CD4-positive, alpha-beta T cell treated with Interleukin-4 for 4 hours (primary cell): ENCODE measurements at places on chromosomes 6 and 20.

DNA sequence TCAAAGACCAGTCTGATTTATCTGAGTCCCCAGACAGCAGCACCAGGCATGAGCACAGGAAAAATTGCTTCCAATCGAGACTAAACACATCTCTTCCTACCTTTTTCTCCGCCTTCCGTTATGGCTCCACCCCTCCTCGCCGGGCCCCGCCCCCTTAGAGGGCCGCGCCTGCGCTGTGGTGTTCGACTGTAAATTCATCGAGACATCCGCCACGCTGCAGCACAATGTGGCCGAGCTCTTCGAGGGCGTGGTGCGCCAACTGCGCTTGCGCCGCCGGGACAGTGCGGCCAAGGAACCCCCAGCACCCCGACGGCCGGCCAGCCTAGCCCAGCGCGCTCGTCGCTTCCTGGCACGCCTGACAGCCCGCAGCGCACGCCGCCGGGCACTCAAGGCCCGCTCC lies 8.9 kb downstream of the REM1 start:
- DNase-seq: no peak

GRCh38 chr6:167977717-167978467 lies 19.6 kb upstream of the KIF25 start:
- no peak for DNase-seq

DNA sequence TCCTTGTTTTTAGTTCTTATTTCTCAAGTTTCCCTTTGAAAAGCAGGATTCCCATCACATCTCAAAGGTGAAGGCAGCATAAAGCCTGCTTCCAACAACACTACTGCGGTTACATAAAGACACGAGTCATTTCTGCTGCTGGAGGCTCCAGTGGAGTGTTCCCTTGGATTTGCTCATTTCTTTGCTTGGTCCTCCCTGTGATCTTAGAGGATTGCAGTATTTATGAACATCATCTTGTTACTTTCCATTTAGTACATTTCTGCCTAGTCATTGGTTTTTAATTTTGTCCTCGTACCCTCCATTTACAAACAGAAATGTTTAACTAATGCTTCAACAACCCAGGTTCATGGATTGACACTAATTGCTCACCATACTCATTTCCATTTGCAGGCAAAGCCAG lies 298.8 kb downstream of the ZNF217 start:
- no peak for DNase-seq

GRCh38 chr20:9635750-9636149 lies 121.4 kb downstream of the LAMP5 start:
- DNase-seq: no peak

- DNase-seq: no peak
These were observed 160.3 kb downstream of the KIF16B start for GRCh38 chr20:16412906-16413305.

GRCh38 chr20:7742479-7742878 lies 197.8 kb downstream of the HAO1 start:
- DNase-seq: no peak

GRCh38 chr20:56504373-56505005 lies 20.1 kb upstream of the FAM209A start:
- DNase-seq: no peak

DNA sequence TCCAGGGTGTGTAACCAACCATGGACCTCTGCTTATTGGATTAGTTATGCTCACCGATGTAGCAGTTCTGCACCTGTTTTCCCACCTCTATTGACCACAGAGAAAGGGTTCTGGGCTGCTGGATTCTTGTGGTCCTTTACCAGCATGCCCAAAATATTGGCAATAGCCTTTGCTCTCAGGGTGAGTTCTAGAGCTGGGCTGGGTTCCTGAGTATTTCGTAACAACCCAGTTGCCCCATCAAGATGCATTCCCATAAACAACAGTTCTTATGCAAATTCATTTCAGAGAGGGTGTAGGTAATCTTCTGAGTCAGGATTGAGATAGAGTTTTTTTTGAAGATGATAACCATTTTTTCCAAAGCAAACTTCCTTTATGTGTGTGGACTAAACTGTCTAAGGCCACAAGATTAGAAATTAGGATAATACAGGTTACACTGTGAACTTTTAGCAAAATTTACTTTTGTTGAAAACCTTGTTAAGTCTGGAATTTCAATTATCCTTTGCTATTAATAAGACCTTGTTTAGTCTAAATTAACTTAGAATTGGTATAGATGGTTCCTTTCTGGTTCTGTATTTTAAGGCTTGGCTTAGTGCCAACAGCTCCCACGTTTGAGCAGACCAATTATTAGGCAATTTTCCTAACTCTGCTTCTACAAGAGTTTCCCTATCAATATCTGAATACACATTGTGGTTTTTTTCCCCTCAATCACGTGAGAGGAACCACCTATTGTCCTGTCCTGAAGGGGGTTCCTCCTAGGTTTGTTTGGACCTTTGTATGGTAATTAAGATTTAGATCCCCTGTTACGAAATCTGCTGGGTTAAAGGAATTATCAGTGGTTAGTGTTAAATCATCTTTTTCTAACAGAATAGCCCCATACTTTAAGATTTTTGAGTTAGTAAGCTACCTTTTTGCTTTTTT lies 46.1 kb downstream of the TBX18 start:
- no peak for DNase-seq

DNA sequence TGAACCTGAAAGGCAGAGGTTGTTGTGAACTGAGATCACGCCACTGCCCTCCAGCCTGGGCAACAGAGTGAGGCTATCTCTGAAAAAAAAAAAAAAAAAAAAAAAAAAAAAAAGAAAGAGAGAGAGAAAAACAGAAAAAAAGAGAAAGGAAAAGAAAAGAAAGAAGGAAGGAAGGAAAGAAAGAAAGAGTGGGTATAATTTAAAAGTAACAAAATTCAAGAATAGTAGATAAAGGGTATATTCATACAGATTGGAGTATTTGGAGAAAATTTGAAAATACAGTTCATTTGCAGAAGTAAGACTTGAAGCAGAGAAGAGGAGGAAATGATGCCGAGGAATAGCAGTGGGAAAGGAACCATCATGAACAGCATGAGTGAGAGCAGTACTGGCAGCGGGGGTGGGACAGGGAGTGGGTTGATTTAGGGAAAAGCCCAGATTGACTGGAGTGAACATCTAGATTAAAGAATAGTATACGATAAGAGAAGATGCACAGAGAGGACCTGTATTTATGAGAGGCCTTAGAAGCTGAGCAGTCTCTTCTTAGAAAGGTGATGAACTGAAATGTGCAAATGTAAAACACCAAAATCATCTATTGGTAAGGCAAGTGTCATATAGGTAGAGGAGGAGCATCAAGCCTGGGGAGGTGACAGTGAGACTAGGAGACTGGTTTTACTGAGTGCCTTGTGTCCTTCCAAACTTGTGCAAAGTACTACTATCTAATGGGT lies 17.8 kb upstream of the HLA-DRB1 start:
- DNase-seq: no peak

- DNase-seq: no peak
These were observed 80.3 kb downstream of the TBC1D7 start for GRCh38 chr6:13248053-13248452.

DNA sequence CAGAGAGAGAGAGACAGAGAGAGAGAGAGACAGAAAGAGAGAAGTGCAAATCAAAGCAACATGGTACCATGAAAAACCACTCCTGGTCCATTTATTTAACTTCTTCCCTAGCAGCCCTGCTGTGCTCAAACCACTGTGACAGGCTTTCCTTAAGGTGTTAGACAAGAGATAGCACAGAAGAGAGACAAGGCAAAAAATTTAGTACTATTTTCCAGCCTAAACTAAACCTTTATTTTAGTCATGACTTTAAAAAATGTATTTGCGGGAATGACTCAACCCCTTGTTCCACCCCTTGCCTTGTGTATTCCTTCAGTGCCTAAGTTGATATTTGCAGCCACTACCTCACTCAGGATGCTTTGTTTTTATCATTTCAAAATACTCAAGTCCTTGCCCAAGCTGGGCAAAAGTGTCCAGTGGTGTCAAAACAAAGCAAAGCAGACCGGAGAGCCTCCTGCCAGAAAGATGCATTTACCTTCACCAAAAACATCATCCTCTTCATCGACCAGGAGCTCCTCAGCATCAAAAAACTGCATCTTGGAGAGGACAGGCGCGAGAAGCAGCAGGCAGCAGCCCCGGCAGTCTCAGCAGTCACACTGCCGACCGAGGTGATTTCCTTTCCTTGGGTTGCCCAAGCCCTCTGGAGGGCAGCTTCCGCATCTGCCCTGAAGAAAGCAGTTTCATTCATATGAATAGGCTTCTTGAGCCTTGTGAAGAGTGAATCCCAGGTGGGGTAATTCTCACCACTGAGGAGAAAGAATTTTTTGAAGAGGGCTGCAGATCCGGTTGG lies at the start of gene RIPOR2:
Gene RIPOR2, minus strand, starts transcription at position 595 of the 787 bp plus-strand sequence. Its CDS starts 62 bp downstream, at position 533.
- peak; percentile 84 for DNase-seq

GRCh38 chr20:47389867-47390347 lies 33.4 kb upstream of the ZMYND8 start:
- DNase-seq: no peak

GRCh38 chr6:120608826-120609225 lies 725.5 kb downstream of the TBC1D32 start:
- no peak for DNase-seq

DNA sequence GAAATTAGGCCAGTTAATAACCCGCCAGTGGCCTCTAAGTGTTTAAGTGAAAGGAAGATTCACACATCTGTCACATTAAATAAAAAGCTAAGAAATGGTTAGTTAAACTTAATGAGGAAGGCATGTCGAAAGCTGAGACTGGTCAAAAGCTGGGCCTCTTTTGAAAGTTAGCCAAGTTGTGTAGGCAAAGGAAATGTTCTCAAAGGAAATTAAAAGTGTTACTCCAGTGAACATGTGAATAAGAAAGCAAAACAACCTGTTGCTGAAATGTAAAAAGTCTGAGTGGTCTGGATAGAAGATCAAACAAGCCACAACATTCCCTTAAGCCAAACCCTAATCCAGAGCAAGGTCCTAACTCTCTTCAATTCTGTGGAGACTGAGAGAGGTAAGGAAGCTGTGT lies 10.9 kb upstream of the MTRF1L start:
- no peak for DNase-seq

DNA sequence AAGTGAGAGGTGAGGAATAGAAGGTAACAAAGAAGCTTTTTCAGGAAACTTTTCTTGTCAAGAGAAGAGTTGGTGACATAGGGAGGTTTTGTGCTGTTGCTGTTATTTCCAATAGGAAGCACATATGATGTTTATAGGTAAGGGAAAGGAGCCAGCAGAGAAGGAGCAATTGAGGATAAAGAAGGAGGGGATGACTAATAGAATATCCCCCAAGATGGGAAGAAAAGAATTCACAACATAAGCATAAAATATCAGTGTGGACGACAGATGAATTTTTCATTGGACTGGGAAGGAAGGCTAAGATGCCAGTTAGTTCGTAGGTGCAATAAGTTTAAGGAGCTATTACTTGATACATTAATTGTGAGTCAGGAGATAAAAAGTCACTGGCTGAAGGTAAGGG lies 8.5 kb upstream of the BEND6 start:
- no peak for DNase-seq

- peak; percentile 29 for DNase-seq
These were observed 168.4 kb upstream of the CDYL start for GRCh38 chr6:4607793-4608192.

GRCh38 chr6:63066055-63066704 lies 145.1 kb upstream of the FKBP1C start:
- DNase-seq: no peak

DNA sequence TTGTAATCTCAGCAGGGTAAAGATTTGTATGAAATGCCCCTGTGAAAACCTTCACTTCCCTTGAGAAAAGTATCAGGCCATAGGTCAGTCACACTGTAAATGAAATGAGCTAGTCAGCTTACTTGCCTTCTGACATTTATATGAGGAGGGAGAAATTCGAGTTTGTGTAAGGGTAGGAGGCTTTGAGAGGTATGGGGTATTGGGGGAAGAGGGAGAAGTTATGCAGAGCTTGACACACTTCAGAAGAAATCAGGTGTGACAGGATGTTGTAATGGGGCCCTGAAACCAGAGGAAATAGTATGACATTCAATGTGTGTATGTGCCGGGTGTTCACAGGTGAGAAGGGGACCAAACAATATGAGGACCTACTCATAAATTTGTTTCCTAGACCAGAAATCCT lies 64.2 kb upstream of the CCN6 start:
- DNase-seq: peak; percentile 85

GRCh38 chr6:142820338-142821051 lies 124.5 kb downstream of the HIVEP2 start:
- DNase-seq: no peak

DNA sequence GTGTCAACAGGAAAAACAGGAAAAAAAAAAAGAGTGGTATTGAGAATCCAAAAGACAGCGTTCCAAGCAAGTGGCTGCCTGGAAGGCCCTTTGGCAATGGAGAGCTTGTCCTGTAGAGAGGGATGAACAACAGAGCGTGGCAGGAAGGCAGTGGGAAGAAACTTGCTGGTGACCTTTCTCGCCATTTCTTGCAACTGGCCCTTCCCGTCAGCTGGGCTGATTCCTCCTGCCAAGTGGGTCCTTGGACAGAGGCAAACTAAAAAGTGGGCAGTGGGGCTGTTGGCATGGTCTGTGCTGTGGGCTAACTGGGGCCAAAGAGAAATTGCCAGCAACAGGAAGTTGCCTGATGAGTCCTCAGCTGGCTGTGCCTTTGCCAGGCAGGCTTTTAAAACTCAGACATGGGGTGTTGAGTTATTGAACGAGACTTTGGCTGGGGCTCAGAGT lies 43.9 kb upstream of the CLDN20 start:
- DNase-seq: no peak

DNA sequence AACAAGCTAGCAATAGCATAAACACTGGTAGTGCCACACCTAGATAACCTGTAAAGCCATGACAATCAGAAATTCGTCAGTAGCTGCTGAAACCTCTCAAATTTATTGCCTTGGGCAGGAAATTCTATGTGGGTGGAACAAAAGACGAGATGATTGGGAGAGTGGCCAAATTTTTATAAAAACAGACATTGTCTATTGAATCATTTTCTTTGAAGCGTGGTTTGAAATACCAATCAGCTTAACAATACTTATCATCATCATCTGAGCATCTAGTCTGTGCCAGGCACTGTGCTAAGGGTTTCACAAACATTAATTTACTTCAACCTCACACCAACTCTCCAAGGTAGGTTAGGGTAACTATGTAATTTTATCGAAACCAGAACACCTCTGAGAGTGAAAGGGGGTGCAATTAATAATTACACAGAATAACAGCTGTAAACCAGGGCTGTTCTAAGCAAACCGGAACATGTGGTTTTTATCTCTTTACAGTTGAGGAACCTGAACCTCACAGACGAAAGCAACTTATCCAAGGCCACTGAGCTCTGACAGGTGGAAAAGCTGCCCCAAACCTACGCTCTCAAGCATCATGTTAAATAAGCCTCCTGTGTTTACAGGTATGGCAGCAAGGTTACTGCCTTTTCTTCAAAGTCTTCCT lies 43.4 kb downstream of the NHSL1 start:
- peak; percentile 71 for DNase-seq

DNA sequence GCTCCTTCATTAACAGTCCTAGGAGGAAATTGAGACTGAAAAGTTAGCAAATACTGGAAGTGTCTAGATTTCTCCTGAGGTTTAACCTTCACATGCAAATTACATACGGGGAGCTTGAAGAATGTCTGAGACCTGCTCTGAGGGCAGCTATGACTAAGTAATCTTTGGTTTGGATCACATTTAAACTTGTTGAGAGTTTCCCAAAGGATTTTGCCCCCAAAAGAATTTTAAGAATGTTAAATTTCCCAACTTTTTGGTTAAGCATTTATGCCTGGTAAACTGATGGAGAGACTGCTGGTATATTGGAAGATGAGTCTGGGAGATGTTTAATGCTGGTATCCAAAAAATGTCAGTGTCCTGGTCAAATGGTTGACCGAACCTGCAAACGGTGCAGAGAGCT lies 97.0 kb downstream of the RREB1 start:
- DNase-seq: no peak

GRCh38 chr20:24607402-24607801 lies 138.0 kb downstream of the SYNDIG1 start:
- no peak for DNase-seq

GRCh38 chr6:137237413-137238170 lies 18.4 kb upstream of the IFNGR1 start:
- no peak for DNase-seq
